ENCODE measurements at places on chromosomes 5 and 9. TPM values are rescaled to one million over a fixed set of nuclear protein-coding genes. Genes with fewer than 3 reads are reported as not detected.

Gene PDE8B
- polyA plus RNA-seq = 5.0 TPM

Gene PAEP
- 0.38 TPM for polyA plus RNA-seq

Gene C9orf43
- 0.88 TPM for polyA plus RNA-seq

DNA sequence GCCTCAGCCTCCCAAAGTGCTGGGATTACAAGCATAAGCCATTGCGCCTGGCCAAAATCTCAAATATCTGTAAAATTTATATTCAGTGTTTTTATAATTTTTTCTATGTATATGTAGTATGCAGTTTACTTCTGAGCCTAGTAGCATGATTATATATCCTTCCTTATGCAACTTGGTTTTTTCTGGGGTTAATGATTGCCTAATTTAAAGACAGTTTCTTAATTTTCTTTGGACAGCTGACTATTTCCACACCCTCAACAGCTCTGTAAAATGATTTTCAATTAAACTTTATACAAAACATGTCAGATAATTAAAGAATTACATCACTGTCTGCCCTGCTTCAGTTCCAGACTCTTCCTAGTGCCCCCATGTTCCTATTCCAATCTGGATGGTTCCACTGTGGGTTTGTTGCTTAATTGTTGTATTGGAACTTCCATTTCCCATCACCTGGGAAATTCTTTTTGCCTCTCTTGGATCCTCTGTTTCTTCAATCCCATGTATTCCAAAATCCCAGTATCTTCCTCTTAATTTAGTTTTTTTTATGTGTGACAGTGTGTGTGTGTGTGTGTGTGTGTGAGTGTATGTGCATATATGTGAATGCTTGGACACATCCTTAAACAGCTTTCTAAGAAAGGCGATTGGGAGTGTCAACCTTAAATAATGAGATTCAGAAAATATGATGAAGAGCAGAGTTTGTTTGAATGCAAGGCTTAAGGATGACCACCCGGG lies 53.2 kb downstream of the C5orf22 start:
- no peak for DNase-seq

GRCh38 chr5:40405230-40405629 lies 274.5 kb upstream of the PTGER4 start:
- no peak for DNase-seq

DNA sequence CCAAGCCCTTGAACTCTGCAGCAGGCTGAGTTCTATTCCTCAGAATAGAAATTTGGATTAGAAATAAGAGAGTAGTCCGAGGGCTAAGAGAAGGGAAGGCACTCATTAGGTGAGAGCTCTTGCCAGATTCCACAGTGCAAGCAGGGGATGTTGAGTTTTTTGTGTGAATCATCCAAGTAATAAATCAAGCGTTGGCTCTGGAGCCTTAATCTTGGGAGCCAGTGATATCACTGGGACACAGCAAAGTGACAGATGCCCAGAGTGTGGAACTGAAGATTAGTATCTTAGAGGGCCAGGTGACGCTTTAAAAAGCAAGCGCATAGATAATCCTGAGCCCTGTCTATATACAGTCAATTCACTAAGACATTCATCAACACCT lies 60.3 kb downstream of the FOXD1 start:
- no peak for DNase-seq

DNA sequence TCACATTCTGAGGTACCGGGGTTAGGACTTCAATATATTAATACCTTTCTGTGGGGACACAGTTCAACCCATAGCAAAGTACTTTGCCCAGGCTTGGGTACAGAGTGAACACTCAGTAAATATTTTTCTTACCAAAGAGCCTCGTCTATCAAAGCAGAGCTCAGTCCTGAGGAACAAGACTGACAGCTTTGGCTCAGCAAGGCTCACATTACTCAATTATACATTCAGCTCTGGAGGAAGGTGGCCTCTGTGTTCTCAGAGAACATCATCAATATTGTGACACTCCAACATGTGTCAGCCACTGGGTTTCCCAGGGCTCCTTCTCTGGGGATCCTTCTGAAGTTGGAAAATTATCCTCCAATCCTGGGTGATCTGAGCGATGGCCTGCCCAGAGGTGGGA lies 186.4 kb downstream of the NMUR2 start:
- DNase-seq = no peak

DNA sequence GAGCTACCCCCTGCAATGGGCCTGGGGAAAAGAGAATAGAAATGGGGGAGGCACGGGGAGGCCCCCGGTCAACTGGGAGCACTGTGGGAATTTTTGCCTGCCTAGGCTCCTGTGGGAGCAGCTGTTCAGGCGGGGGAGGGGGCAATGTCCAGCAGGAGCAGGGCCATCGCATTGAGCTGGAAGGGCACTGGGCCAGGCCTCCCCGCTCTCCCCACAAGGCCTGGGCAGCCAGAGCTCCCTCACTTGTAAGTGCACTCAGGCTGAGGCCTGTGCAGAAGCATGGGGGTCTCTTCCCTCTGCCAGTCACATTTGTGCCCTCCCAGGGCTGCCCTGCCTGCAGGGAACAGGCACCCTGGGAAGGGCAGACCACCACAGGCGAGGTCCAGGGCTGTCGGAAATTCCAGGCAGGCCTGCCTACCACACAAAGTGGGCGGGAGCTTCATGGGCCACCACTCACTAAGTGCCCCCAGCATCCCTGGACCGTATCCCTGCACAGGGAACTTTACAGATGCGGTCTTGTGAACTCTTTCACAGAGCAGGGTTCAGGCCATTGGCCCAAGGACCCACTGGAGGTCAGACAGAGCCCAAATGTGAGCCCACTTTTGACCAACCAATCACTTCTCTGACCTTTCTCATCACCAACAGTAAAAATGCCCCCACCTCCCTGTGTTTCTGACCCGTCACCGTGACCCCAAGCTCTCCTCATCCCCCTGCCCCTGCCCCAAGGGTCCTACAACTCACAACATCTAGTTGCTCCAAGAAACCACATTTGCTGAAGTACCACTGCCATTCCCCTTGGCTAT lies 1.0 kb upstream of the CFAP157 start:
- DNase-seq = no peak

DNA sequence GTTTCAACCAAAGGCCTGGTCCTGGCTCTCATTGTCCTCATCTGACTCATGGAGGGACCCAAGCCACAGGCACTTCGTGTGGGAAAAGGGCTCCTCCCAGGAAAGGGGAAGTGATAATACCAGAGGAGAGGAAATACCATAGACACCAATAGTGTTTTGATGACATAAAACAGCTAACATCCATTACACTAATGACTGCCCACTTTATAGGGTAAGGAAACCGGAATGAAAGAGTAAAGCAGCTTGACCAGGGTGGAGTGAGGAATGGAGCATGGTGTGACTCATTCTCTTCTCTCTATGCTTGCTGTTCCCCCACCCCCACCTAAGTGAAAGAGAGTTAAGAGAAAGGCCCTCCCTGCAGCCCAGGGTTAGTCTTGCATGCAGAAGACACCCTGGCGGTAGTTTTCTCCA lies 67.4 kb upstream of the HRH2 start:
- DNase-seq = no peak

GRCh38 chr5:10411336-10411735 lies 30.3 kb upstream of the ROPN1L start:
- DNase-seq = no peak

All from renal pelvis (tissue), 12 donors.